RWPE1 (cell line): ENCODE measurements at places on chromosomes 6 and 20.

DNA sequence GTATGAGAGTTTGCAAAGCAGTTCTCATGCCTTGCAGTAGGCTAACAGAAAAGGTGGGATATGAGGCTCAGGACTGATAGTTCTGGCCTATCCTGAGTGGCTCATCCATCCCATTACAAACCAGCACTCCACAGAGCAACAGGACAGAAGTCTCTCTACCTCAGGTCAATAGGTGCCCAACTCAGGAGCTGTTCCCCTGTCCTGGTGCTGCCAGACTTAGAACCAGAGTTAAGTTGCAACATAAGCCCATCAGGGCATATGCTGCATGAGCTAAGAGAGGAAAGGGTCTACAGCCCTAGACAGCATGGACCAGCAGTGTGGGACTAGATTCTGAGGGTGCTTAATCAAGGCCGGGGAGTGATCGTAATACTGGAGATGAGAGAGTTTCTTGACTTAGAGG lies 104.8 kb upstream of the ECI2 start:
- no peak for DNase-seq

- DNase-seq: no peak
These were observed 201.1 kb downstream of the SAMD5 start for GRCh38 chr6:147709396-147710272.

DNA sequence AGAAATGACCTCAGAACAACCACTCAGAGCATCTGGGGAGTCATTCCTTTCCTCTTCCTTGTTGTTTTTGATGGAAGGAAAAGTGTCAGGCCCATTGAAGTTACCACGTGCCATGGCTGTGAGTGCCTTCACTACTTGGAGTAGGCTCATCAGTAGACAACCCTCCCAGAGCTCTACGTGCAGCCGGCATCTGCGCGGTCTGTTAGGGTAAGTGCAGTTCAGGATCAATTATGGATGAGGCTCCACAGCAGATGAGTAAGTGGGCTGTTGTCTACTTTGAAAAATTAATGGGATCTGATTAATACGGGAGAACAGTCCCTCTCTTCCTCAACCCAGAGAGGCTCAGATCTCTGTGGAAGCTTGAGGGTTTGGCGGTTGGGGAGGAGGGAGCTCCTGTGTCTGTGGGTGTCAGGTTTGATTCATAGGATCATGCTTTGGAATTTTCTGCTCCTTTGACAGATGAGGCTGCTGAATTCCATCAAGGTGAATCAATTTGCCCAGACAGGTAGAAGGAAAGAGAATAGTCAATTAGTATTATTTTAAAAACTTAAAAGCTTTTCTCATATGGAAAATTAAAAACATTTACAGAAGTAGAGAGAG lies 93.8 kb upstream of the TOX2 start:
- DNase-seq: peak; percentile 97

GRCh38 chr6:36566418-36566905 lies 19.2 kb upstream of the STK38 start:
- DNase-seq: no peak

- DNase-seq: no peak
These were observed 468.0 kb downstream of the PREX1 start for GRCh38 chr20:48359692-48360341.

- DNase-seq: no peak
These were observed 9.2 kb downstream of the LY86 start for GRCh38 chr6:6597682-6598081.

- DNase-seq: no peak
These were observed 18.5 kb downstream of the RBCK1 start for GRCh38 chr20:426566-426965.

DNA sequence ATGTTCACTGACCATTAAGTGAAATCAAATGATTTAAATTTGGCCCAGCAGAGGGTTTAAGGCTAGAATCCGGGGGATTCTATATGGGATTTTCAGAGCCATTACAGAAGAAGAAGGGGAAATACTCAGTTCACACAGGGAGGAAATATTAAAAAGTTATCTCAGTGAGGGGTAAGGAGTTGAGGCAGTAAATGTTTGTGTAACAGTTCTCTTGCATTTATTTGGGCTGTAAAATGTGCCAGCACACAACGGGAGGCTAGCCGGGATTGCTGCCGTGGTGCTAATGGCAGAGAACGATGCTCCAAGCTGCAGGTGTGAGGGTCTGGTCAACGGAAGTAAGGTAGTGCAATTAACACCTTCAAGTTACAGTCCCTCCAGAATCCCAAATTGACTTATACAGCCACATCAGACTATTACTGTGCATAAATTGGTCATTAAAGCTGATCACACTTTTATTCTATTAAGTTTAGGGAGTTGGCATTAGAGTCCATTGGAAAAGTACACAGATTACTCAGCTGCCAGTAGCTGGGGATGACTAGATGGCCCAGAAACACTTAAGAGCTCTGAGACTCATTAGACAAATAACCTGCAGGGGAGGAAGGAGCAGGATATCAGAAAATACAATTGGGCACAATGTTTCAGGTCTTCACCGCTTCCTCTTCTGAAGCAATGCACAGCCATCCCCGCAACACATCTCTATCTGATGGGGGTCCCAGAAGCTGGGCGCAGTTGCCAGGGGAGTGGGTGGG lies 31.3 kb downstream of the PPP1R3G start:
- no peak for DNase-seq

DNA sequence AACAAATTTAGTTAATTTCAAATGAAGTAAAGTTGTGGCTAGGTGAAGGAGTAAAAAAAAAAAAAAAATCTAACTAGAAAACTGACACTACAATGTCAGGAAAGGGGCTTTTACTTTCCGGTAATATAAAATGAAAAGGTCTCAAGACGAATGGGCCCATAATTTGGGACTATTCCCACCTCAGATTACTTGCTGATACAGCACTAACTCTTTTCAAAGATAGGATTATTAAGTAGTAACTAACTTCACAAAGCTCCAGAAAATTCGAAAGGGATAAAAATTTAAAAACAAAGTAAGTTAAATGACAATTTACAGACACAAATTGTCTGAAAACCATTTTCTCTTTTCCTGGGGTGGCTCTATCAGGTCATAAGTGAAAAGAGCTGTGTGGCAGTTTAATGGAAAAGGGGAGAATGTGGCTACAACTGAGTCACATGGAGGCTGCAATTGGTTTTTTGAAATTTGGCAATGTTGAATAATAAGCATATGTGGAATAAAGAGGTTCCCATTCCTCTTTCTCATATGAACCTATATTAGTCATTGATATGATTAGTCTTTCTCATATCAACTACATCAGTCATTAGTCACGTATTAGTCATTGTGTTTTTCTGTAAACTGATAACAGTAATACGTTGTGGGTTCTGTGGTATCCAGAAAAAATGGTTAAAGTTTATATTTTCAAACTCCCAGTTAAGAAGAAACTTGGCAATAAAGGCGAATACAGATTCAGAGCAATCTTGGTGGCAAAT lies 78.0 kb downstream of the RWDD2A start:
- peak; percentile 44 for DNase-seq

DNA sequence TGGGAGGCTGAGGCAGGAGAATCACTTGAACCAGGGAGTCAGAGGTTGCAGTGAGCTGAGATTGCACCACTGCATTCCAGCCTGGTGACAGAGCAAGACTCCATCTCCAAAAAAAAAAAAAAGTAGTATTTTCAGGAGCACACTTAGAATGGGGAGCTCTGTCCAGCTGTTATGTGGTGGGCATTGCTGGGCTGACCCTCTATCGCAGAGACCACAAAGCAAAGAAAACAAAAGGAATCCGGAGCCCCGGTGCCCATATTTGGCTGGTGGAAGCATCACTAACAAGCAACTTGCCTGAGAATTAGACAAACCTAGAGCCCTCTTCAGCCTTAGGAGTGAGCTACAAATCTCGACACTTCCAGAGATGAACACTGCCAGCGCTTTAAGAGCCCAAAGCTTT lies 137.3 kb upstream of the GPR6 start:
- DNase-seq: no peak

DNA sequence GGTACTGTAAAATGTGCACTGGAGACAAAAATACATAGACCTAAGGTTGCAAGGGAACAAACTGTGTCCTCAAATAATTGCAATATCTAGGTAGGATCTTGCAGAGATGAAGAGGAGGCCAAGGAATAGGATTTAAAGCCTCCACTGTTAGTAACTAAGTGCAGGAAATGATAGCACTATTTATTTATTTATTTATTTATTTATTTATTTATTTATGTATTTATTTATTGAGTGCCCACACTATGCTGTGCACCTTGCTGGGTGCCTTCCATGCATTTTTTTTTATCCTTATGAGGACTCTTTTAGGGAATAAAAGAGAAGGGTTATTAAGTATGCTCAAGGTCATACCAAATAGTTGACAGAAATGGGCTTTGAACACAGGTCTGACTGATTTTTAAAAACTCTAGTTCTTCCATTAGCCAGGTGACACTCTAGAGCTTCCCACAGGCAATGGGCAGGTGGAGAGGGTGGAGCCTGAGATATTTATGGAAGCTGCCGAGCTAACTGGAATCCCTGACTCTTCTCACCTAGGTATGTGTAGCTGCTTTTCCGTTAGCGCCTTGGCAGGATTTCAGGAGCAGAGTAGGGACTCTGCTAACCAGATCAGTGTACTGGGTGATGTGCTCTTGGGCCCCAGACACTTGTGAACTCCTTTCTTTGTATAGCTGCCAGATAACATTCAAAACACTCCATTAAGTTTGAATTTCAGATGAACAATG lies 12.8 kb upstream of the NUP153 start:
- no peak for DNase-seq

GRCh38 chr6:39102071-39102820 lies 12.7 kb downstream of the SAYSD1 start:
- no peak for DNase-seq

GRCh38 chr6:90361174-90361573 lies 64.5 kb upstream of the BACH2 start:
- DNase-seq: no peak

DNA sequence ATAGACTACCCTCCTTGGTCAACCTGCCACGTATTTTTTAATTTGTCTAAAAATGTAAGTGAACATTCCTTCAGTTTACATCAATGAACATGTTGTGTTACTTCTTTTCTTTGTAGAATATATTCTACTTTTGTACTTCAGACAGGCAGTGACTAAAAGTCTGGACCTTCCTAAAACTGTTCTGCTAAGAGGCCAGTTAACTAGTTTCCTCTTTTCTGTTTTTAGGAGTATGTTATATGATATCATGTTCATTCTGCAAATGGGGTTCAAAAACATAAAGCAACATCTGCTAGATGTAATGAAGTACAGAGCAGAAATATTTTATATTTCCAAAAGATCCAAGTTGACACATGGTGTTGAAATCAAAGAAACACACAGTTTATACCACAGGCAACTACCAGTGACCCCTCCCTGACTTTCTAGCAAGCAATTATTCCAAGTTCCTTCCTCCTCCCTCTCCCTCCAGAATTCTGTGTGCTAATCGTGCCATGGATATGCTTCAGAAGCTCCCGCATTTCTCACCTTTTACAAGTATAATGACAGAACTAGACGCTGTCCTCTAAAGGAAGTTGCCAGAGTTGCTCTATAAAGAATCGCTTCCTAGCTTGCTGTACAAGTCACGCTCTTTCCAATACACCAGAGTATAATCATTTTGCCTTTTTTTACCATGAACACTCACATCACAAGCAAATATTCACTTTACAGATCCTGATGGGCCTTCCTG lies 64.7 kb downstream of the ARHGAP18 start:
- no peak for DNase-seq

- DNase-seq: no peak
These were observed 6.4 kb downstream of the CDKAL1 start for GRCh38 chr6:20540683-20541082.

DNA sequence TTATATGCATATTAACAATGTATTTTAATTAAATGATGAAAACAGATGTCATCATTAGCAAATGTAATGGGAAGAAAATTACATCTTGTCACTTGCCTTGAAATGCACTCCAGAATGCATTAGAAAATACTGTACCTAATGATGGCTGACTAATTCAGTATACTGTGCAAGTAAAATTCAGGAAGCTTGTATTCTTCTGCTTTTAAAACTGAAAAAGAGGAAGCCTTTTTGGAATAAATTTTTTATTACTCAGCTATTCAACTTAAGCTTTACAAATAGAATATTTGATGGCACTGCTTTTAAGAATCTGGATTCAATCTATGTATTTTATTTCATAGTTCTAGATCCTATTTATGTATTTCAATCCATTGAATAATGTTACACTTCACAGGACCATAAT lies 195.5 kb downstream of the RIMS1 start:
- no peak for DNase-seq

GRCh38 chr20:14295238-14295637 lies 42.2 kb downstream of the FLRT3 start:
- no peak for DNase-seq

- DNase-seq: peak; percentile 21
These were observed 658.8 kb downstream of the PTPRT start for GRCh38 chr20:42530855-42531448.

DNA sequence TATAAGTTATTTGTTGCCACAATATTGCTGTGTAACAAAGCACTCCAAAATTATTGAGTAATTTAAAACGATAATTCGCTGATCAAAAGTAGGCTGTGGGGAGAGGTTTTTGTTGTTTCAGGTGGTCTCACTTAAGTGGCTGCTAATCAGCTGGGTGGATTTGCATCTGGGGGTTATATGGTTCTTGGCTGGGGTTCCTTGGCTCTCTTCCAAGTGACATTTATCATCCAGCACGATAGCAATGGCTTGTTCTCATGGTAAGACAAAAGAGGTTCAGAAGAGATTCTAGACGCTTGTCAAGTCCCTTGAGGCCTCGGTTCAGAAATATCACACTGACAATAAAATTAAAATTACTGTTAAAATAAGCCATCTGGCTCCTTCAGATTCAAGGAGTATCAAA lies 1648.8 kb downstream of the GRIK2 start:
- DNase-seq: no peak

DNA sequence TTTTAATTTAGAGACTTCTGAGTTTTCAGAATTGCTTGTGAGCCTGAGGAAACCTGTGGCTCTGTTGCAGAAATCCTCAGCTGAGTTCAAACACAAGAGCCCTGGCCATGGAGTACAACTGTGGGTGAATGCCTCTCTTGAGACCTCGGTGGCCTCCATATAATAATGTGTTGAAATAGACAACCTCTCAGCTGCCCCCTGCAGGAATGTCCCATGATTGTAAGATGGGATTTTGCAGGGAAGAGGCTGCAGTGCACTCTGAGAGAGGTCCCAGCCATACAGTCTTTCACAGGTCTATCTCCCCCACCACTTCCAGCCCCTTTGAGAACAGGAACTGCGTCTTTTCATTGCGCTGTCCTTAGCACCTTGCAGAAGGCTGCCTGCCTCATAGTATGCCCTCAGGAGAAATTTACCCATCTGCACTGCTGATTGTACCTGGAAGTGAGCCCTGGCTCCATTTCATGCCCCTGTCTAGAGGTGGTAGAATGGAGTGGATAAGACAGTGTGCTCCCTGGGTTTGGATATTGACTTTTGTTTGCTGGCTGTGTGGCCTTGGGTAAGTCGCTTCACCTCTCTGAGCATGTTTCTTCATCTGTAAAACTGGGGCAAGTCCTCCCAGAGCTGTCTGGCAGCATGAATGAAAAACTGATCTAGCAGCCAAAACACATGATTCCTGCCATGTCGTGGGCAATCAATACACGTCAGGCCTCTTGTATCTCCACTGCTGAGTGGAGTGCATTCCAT lies 16.8 kb upstream of the CDH22 start:
- peak; percentile 48 for DNase-seq

- DNase-seq: no peak
These were observed 30.9 kb upstream of the NOTCH4 start for GRCh38 chr6:32254761-32255198.
